Mucosa of gallbladder (tissue), 1 donor: ENCODE measurements at places on chromosomes 3 and 15. TPM values are rescaled to one million over a fixed set of nuclear protein-coding genes. Genes with fewer than 3 reads are reported as not detected.
A peak's percentile ranks its signal among the peaks of the same experiment; 100 is the strongest.

- no peak for DNase-seq
Observed at GRCh38 chr3:194133661-194134230, 2.2 kb upstream of the HES1 start.

GRCh38 chr3:68458581-68458980 lies 473.8 kb downstream of the TAFA4 start:
- no peak for DNase-seq

DNA sequence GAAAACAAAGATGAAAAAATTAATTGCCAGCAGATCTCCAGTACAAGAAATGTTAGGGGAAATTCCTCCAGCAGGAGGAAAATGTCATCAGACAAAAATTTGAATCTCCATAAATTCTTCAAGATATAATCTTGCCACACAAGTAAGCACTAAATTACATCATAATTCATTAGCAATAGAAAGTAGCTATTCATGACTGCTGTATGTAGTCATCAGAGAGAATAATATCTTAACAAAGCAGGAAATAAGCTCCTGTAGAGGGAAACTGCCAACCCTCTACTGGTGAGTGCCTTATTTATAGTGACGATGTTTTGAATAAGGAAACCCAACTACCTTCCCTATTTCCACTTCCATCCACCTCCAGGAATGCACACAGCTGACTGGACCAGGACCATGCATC lies 15.8 kb upstream of the SLC27A2 start:
- no peak for DNase-seq

GRCh38 chr3:105513042-105513441 lies 146.3 kb downstream of the ALCAM start:
- DNase-seq, result no peak

GRCh38 chr3:106034313-106034712 lies 165.5 kb upstream of the CBLB start:
- DNase-seq, result peak; percentile 15

- no peak for DNase-seq
Observed at GRCh38 chr15:86139828-86140227, 60.2 kb downstream of the AGBL1 start.

DNA sequence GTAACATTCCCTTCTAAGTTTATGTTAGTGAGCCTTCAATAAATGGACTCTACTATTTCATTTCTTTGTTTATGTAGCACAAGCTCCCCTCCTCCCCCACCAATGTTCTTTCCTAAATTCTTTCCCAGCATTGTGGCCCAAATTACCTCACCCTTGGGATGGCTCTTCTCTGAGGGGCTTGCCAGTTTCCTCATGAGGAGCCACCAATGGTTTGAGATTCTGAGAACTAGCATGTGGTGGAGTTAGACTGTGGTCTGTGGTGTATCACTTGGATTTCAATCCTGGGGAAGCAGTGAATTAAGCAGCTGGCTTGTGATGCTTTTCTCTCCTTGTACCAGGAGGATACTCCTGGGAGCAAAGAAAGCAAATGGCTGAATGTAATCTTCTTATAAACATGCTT lies 50.0 kb upstream of the NPHP3 start:
- no peak for DNase-seq

DNA sequence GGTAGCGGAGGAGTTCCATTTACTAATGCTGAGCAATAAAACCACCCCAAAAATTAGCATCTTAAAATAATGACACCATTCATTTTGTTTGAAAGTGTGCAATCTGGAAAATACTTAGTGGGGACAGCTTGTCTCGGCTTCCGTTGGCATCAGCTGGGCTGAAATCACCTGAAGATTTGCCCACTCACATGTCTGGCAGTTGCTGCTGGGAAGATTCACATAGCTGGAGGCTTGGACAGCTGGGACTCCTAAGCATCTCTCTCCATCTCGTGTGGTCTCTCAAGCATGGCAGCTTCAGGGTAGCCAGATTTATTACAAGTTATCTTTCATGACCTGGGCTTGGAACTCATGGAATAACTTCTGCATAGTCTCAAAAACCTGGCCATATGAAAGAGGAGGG lies 38.4 kb upstream of the BFSP2 start:
- no peak for DNase-seq

DNA sequence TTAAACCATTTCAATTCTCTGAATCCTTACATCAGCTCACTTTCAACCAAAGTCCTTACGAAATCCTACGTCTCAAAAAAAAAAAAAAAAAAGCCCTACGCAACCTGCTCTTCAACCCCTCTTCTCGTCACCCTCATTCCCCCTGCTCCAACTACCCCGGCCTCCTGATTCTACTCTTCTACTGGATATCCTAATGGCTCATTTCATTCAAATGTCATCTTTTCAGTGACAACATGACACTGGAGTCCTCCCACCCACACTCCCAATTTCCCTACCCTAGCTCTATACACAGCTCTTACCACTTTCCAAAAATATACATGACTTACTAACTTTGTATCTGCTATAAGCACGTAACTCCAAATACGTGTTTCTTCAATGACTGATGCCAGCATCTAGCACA lies 11.5 kb downstream of the UBP1 start:
- DNase-seq, result no peak

GRCh38 chr3:112654492-112654891 lies 13.5 kb upstream of the CCDC80 start:
- DNase-seq, result no peak

GRCh38 chr3:99758502-99759177 lies 59.0 kb upstream of the CMSS1 start:
- no peak for DNase-seq

GRCh38 chr3:8846176-8846575 lies 76.8 kb upstream of the OXTR start:
- no peak for DNase-seq

- DNase-seq, result no peak
Observed at GRCh38 chr15:32824777-32825176, 107.0 kb downstream of the GREM1 start.

DNA sequence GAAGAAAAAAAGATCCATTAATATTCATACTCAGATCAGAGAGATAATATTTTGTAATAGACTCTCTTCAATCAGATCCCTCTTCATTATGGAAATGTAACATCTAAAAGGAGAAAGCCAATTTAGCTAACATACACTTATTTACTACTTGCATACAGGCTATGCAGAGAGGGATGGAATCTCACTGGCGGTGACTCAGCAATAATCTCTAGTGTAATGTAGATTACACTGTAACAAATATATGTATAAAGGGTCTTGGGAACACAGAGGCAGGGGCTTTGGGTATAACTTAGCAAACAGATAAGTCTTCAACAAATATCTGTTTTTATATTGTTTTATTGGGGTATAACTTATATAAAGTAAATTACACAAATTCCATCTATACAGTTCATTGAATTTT lies 69.6 kb downstream of the CGNL1 start:
- no peak for DNase-seq

DNA sequence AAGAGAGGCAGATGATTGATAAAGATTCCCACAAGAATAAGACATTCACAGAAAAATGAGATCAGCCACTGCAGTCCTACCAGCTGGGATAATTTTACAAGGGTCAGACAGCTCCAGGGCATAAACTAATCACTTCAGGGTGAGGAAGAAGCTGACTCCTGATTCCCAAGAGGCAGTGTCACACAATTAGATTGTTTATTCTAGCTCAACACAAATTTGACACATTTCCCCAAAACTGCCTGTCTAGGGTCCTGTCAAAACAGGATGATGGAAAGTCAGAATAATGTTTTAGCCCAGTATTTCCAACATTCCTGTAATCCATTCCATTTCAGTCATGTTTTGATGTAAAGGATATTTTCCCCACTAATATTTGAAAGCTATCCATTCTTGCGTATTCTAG lies 110.8 kb downstream of the TNIK start:
- DNase-seq, result no peak

DNA sequence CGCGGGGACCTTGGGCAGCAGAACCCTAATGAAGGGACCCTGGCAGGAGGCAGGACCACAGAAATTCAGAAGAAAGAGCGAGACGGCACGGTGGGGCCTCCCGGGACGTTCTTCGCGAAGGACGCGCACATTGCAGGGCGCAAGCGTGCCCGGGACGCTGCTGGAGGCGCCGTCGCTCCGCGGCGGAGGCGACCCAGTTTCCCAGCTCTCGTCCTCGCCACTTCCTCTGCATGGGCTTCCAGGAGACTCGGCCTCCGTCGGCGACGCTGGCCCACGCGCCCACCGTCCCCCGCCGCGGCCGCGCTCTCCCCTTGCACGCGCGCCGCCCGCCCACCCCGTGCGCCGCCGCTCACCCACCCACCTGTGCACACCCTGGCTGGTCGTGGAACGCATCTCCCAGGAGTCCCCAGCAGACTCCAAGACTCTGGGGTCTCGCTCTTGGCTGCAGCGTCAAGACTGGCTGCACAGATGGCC lies 31.8 kb upstream of the SMAD3 start:
- DNase-seq, result no peak

DNA sequence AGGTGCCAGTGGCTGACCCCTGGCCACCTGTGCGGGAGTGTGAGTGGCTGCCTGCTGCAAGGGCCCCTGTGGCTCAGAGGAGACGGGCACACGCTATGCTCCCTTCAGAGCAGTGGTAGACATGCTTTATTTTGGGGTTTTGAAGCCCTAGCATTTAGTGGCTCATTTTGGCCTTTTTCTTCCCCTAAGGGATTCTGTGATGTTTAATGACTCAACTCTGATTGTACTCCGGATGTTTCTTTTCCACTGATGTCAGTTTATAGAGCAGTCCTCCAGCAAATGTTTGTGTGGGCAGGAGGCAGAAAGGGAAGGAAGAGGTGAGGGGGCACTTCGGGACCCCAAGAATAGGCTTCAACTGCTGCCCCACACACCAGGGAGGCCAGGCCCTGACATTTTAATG lies 288.9 kb upstream of the C2CD4B start:
- no peak for DNase-seq

DNA sequence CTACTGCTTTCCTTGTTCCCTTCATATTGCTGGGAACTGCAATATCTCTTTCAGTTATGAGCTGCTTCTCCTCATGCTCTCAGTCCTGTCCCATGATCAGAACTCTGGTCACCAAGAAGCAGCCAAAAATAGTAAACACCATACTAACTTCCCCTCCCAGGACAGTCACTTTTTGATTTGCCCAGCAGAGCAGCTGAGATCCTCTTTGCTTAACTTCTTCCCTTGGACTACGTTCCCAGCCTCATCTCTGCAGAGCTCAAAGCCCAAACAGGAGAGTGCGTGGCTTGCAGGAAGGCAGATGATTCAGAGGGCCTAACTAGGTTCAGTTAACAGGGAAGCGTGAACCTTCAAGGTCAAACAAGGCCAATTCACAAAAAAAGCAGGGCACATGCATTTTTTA lies 153.2 kb downstream of the CTNNB1 start:
- no peak for DNase-seq

DNA sequence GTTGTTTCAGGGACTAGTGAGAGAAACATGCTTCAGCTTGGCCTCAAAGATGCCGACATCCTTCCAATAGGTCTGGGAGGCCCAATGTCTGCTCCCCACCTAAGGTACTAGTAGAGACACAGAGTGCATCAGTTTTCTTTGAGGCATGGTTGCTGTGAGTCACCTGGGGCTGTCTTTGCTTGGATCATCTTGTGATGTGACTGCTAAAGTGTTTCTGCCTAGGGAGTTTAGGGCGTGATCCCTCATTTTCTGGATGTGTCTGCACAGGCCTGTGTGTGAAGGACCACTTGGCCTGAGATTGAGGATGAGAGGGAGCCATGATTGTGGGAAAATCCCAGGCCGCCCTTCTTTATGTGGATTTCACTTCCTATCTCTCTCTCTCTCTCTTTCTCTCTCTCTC lies 4.8 kb downstream of the GASK1A start:
- no peak for DNase-seq

- no peak for DNase-seq
Observed at GRCh38 chr3:99891610-99892285, 74.1 kb downstream of the CMSS1 start.

GRCh38 chr15:55827204-55827603 lies 84.3 kb upstream of the PRTG start:
- DNase-seq, result no peak

DNA sequence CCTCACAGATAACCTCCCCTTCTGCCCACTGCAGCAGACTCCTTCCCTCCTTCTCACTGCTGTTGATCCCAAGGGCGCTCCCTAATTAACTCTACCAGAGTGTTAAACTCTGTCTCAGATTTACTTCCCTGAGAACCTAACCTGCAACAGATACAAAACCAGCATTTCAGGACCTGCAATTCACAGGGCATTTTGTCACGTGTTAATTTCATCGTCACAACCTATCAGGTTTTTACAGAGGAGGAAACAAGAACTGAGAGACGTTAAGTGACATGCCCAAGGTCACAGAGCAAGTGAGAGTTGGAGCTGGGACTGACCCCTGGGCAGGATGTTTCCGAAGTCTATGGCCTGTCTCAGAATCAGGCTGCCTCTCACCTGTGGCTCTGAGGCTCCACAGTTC lies 223.9 kb downstream of the UACA start:
- DNase-seq, result no peak

- DNase-seq, result no peak
Observed at GRCh38 chr15:56017920-56018319, 24.5 kb upstream of the NEDD4 start.

DNA sequence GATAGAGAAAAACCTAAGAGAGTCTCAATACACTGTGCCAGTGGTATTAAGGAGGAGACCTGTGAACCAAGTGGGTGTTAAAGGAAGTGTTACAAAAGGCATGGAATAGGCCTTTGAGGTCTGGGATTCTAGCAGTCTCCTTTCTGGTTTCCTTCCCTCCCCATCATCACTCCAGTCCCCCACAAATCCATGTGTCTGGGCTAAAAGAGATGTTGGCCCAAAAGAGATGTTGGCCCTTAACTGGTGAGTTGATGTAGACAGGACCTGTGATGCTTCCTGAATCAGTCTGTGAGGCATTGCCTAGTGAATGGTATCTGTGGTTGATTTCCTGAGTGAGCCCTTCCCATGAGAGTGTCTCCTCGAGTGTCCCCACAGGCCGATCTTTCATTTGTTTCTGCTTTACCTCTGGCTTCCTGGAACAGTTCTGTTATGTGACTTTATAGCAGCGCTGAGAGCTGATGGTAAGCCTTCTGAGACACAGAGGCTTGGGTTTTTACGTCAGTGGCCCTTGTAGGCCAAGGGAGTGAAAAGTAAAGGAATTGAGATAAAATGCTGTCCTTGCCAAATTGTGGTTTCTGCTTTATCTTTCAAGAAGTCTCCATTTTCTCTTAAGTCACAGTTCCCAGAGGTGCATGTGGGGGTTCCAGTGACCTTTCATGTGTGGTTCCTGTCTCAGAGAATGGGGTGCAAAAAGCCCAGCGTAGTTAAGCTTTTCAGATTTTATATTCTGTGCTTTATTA lies 87.8 kb downstream of the KLHL25 start:
- peak; percentile 57 for DNase-seq

DNA sequence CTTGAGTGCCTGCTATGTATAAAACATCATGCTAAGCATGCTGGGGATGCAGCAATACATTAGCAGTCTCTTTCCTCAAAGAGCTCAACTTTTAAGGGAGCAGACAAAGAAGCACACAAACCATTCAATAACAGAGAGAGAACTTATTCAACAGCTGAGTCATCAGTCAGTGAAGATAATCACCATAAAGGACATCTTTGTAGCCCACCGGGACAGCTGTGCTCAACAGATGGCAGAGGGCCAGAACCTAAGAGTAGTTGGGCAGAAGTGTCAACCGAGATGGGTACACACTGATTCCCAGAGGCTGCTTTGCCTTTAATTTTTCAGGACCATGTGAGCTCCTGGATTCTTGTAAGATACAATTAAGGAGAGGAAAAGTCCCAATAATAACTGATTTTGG lies 4.2 kb upstream of the RAB8B start:
- DNase-seq, result no peak

Gene TEX9
- 12.8 TPM for total RNA-seq

Gene ZNF501
- 5.6 TPM for total RNA-seq

Gene GABRA5
- total RNA-seq, result 0.12 TPM

Gene PATL2
- 2.2 TPM for total RNA-seq

Gene ECE2
- total RNA-seq, result 0.14 TPM

Gene OR5H15
- not detected for total RNA-seq

Gene MYZAP
- total RNA-seq, result 8.2 TPM

Gene CCDC51
- 10.1 TPM for total RNA-seq

Gene RUVBL1
- 20.6 TPM for total RNA-seq

Gene ELL3
- total RNA-seq, result 8.5 TPM
